Activated CD8-positive, alpha-beta memory T cell treated with anti-CD3 and anti-CD28 coated beads for 48 hours (primary cell): ENCODE measurements at places on chromosomes 3 and 15.

- no peak for DNase-seq
Observed at GRCh38 chr15:43775411-43775965, 1.3 kb downstream of the ELL3 start.

DNA sequence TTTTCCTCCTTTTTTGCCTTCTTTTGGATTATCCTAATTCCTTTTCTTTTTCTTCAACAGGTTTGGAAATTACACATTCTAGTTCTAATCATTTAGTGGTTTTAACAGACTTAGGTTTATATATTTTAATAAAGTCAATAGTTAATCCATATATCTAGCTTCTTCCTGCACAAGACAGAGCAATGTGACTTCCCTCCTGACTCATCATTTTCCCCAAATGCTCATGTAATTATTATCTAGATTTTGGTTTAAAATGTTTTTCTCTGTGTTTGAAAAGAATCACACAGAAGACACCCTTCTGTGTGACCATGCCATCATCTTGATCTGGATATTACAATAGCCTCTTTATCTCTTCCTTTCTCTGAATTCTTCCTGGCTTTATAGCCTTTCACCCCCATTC, 28.6 kb upstream of the SSR3 start:
- DNase-seq = no peak

DNA sequence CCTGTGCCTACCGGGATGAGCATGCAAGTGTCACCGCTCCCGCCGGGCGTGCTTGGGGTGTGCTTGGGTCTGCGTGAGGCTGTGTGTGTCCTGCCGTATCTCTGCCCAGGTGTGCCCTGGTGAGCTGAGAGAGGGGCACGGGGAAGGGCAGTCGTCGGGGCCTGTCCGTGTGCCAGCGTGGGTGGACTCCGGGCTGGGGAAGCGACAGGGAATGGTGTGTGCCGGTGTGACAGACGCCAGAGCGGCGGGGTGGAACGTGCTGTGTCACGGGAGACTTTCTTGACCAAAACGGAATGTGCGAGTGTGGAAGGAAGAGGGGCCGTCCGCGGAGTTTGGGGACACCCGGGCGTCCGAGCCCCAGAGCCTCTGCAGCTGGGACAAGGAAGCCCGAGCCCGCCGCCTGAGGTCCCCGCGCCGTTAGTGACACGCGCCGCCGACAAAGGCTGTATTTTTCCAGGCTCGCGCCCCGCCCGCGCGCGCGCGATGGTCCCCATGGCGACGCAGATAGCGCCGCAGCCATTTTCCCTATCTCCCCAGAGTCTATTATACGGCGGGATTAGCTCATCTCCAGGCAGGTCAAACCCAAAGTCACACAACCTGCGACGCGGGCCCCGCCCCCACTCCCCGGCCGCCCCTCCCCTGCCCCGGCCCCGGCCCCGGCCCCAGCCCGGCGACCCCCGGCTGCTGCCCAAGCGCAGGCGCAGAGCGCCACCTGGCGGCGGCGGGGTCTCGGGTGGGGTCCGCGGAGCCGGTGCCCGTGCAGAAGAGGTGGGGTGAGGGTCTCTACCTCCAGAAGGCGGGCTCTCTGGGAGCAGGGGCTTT, 4.5 kb upstream of the GATA2 start:
- DNase-seq = peak; percentile 51

- no peak for DNase-seq
Observed at GRCh38 chr3:140748-141330, 55.7 kb upstream of the CHL1 start.

DNA sequence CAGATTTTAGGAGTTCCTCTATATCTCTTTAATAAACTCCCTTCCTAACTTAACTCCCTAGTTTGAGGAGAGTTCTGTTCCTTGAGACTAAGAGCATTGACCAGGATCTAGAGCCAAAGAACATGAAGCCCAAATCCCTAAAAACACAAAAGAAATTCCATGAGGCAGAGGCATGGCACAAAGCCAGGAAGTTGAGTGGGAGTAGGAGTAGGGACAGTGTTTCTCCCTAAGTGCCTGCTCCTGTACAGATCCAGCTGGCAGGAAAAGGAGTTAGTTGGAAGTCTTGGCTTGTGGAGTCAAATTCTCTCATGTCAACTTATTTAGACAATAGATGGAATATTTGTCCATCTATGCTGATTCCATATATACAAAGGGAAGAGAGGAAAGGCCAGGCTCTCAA, 11.4 kb downstream of the ACTC1 start:
- DNase-seq = no peak

DNA sequence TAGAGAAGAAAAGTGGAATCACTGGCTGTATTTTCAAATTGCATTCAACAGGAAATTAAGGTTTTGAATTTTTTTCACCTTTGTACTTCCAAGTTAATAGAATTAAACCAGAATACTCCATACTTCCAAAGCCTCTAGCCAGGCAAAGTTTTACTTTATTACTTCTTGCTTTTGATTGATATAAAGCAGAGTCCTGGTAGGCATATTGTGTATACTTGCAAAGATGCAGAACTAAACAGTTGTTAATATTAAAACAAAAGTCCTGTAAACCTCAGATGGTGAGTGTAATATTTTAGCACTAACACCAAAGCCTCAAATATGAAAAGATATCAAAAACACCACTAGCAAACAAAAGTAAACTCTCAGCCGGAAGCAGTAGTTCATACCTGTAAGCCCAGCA, 107.2 kb upstream of the C2CD4B start:
- DNase-seq = no peak
